ENCODE measurements at places on chromosomes 1 and 21.

DNA sequence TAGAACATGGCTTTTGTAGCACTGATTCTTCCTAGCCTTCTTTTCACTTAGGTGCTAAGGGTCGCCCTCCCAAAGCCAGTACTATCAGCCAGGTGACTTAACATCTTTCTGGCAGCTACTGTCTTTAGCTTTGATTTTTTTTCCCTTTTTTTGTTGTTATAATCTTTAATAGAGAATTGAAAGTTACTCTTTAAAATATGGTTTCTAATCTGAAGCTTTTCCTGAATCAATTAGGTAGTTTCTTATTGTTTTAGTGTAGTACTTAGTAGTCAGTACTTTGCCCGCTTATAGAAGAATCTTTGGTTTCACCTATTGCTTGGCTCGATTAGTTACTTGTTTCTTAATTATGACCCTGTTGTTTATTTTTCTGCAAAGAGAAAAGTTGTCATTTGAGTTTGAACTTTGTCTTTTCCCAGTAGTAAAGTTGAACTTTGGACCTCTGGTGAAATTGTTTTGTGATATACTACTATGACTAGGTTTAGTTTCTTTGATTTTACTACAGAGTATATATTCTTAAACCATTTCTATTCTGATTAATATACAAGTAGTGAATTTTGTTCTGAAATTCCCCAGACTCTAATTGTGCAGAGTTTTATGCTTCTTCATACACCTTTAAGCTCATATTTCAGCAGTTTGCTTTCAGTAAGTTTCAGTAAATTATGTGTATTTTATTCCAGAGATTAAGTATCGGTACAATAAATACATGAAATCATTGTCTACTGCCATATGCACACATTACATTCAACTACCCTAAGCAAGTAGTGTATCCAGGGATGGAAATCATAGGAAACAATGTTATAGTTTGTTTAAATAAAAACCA, 3.9 kb downstream of the MAGI3 start:
- no peak for DNase-seq

DNA sequence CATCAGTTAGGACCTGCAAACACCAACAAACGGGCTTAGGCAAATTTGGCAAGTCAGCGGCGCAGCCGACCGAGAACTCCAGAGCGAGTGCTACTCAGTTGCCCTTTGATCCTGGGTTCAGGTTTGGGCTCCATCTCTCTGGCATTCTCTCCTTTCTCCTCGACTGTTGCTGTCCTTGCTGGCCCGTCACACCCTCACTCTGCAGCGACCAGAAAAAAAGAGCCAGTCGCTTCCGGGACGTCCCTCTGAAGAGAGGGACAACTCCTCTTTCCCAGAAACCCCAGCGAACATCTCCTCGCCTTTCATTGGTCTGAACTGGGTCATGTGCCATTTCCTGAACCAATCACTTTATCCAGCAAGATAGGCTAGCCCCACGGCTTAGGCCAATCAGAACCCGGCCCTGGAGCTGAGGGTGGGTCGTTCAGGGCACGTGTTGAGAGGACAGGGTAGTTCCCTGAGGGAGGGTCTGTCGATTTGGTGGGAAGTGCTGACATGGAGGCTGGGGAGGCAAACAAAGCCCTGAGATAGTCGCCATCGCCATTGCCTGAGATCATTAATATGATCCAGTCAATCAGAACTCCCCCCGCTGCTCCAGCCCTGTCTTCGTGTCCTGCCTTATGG, 113.7 kb downstream of the PTPRU start:
- DNase-seq = no peak

GRCh38 chr21:25560891-25561290, 46.4 kb downstream of the MRPL39 start:
- no peak for DNase-seq

DNA sequence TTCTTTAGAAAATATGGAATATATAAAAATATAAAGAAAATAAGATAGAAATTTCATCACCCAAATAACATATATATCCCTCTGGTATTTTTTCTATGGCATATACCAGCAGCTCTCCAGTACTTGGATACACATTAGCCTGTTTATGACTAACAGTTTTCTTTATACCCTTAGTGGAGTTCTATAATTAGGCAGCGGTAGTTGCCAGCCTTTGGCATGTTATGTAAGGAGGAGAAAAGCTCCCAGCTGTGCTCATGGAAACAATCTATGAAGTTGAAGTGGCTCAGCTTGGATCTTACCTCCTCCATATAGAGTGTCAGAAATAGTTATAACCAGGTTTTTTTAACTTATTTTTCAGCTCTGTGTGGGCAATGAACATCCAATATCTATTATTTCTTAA, 1636.8 kb downstream of the AMY1C start:
- DNase-seq = no peak

DNA sequence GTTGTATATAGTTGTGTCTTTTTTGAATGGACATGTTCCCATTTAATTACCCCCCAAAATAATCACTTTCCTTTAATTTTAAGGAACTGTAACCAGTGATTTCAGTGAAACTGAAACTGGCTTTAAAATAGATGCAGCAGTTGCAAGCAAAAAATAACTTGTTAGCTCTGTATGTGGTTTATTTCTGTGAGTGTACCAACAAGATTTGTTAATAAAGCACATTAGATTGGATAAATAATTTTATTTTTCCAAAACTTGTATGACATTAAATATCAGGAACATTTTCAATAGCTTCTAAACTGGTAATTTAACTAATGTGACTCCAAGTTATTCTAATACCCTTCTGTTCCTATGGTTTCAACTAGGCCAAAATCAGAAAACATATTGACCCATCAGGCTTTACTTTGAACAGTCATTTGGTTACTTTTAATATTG, 184.3 kb upstream of the CACYBP start:
- DNase-seq = no peak

DNA sequence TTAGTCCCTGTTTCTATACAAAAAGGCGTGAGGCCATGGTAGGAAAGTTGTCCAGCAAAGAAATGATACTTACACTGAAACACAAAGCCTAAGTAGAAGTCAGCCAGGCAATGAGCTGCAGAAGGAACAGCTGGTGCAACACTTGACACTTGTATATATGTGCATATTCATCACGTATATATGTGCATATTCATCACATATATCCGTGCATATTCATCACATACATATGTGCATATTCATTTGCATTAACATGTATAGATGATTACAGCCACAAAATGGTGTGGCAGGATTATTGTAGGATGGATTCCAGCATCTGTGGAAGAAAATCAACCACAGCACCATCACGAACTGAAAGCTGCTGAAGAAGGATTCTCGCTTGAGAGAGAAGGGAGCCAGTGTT, 189.0 kb upstream of the RGS18 start:
- no peak for DNase-seq

- peak; percentile 4 for DNase-seq
These were observed 1.1 kb downstream of the ZSWIM5 start for GRCh38 chr1:45205011-45205909.

GRCh38 chr21:37688952-37689659, 227.2 kb downstream of the KCNJ6 start:
- no peak for DNase-seq

- DNase-seq = no peak
These were observed 132.9 kb downstream of the SLC30A10 start for GRCh38 chr1:219795363-219795917.

GRCh38 chr1:62285984-62286785, 33.0 kb downstream of the KANK4 start:
- no peak for DNase-seq

GRCh38 chr1:6815726-6816125, 30.5 kb downstream of the CAMTA1 start:
- DNase-seq = no peak

Measured in CD4-positive, alpha-beta T cell treated with Interleukin-6 at 100 ng/mL for 8 hours (primary cell).